ENCODE measurements at places on chromosomes 4 and X.
A peak's percentile ranks its signal among the peaks of the same experiment; 100 is the strongest.

- DNase-seq: no peak
Measured at GRCh38 chr4:108113229-108113628, 55.5 kb downstream of the LEF1 start.

DNA sequence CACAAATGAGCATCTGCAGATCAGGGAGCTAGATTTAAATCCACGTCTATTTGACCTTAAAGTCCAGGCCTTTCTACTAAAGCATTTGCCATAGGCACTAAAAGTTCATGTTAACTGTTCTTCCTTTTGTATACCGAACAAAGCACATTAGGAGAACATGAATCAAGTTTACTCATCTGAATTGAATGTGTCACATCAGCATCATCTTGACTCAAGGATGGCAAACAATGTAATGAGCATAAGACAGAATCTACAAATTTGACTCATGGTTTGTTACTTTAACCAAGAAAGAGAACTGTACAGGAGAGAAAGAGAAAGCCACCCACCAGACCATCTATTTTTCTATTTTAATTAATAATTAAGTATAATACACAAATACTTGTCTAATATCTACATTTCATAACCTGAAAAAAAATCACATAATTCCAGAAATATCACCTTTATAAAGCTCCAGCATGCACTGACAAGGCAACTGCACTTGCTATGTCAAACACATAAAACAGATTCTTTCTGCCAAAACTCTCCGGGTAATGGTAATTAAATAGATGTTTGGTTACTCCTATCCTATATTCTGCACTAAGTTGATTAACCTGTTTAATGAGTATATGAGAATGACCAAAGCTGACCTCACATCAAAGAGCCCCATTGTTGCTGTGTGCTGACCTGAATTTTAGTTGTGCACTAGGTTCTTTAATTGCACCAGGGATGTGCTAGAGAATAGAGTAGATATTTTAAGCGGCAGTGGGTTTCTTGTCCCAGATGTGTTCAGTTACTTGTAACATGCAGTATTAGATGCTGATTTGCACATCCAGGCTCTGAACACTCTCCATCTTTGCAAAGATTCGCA is 42.5 kb upstream of the LEF1 start:
- DNase-seq: no peak

DNA sequence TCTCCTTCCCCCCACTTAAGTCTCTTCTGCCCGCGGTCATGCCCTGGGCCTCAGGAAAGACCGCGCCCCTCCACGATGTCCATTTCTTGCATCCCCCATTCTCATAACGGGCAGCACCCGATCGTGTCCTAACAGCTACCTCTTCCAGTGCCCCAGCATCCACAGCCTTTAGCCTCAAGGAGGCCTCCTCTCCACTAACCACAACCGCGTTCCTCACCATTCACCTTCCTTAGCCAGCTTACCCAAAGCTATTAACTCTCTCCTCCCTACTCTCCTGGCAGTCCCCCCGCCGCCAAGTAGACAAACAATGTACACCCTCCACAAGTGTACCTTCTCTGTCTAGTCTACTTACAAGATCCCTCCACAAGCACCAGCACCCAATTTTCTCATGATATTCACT is 58.6 kb upstream of the PAGE5 start:
- no peak for DNase-seq

- DNase-seq: no peak
Measured at GRCh38 chr4:87529187-87529586, at the start of gene SPARCL1. Gene SPARCL1 (minus strand): TSS chr4:87529376. CDS start chr4:87499574, 29,802 bp downstream.

- DNase-seq: peak; percentile 11
Measured at GRCh38 chr4:41339812-41340809, 83.4 kb downstream of the UCHL1 start.
